ENCODE measurements at places on chromosomes 7 and 10.

- DNase-seq = no peak
Observed at GRCh38 chr10:112209684-112210131, 26.1 kb upstream of the GPAM start.

GRCh38 chr7:66221442-66221841, 16.3 kb downstream of the TPST1 start:
- no peak for DNase-seq

DNA sequence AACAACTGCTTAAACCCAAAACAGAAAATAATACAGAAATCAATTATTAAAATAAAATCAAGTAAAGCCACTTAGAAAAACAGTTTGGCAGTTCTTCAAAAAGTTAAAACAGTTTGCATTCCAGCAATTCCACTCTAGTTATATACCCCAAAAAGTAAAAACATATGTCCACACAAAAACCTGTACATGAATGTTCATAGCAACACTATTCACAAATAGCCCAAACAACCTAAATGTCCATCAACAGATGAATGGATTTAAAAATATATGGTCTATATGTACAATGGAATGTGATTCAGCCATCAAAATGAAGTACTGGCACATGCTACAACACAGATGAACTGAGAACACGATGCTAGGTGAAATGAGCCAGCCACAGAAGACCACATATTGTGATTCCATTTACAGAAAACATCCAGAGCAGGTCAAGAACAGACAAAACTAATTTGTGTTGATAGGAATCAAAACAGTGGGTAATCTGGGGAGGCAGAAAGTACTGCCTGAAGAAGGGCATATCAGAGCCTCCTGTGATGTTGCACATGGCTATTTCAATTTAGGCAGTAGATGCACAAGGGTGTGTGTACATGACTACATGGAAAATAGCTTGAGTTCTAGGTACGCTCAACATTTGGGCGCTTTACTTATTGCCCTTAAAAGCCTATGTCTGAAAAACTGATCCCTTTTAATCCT, 66.3 kb downstream of the CYTH3 start:
- no peak for DNase-seq

DNA sequence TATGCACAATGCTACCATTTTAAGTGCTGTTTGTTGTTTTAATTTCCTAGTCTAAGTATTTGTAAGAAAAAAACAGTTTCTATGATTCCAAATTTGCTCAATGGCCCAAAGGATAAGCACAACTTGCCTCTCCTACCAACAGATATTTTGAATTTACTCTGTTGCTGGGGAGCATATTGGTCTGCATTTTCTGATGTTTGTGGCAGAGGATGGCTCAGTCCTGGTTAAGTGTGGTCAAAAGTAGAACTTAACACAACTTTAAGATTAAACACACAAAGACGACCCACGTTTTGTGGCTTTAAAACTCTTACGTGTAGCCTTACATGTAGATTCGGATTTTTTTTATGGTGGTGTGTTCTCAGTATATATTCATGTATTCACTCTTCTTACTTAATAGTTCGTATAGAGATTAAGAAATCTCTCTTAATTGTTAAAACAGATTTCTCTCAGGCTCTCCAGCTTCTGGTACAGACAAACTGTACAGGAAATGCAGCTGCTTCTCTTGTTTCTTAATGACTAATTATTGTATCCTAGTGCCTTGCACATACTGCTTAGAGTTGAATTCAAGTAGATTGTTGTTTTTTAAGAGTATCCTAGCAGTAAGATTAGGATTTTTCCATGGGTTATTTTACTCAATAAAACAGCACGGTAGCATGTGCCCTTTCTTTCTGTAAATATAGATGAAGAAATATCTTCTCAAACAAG, 86.2 kb downstream of the GPR85 start:
- DNase-seq = no peak

DNA sequence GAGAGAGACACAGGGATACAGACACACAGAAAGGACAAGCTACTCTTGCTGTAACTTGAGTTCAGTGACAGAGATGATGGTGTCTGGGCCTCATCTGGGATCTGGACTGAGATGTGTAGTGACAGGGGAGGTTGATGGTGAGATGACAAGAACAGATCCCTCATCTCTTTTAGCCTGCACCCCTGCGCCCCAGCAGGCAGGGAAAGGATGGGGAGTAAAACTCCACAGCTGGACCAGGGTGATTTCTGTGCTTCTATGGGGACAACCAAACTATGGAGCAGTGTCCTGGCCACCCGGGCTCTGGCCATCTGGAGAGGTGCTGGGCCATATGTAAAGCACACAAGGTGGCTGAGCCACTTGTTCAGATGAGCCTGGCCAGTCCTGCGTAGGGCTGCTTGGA, 4.5 kb upstream of the LRRC18 start:
- DNase-seq = no peak

GRCh38 chr7:99096124-99096887, 47.6 kb downstream of the SMURF1 start:
- DNase-seq = no peak
